ENCODE measurements at places on chromosomes 2 and 18.

GRCh38 chr2:234967870-234968208, 16.0 kb downstream of the SH3BP4 start:
- no peak for DNase-seq

GRCh38 chr18:72922895-72923294, 55.1 kb upstream of the NETO1 start:
- DNase-seq, result no peak

GRCh38 chr2:129864719-129865118, 114.7 kb upstream of the RAB6C start:
- no peak for DNase-seq

- no peak for DNase-seq
Observed at GRCh38 chr2:121071034-121071504, 213.9 kb downstream of the TFCP2L1 start.

DNA sequence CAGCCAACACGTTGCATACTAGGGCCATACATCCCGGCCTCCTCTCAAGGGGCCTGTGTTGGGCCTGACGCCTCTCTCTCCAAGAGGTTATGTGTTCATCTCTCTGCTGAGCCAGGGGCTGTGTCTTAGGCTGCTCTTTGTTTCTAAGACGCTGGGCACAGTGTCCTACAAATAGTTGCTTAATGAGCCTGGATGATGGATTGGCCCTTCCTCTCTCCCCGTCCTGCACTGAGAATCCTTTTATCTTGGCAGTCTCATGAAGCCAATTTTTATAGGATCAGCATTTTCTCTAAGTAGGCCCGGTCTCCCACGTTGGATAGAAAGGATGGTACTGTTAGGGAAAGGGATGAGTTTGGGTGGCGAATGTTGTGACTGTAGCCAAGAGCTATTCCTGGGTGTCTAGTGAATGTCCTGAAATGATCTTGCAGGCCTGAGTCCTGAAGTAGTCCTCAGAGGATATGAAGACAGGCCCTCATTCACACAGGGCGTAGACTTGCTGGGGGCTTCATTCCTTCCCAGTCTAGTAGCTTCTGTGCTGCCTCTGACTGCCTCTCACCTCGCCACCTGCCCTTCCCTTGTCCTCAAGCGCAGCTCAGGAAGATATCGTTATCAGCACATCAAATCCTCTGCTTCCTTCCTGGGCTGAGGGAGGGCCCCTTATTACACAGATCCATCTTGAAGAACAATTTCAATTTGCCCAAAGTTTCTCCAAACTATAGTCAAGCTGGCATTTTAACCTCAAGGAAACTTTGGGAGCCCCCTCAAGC, 8.8 kb downstream of the LBH start:
- no peak for DNase-seq

DNA sequence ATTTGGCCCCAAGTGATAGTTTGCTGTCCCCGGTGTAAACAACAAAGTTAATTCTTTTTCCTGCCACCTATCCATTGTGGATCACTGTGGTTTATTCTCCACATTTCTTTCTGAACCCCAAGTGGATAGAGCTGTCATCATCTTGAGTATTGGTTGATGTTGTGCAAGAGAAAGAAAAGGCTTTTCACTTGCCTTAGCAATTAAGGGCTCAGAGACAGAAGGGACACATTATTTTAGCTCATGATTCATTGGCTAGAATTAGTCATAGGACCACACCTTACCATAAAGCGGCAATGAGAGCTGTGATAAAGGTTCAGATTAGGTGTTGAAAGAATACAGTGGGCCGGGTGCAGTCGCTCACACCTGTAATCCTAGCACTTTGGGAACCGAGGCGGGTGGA, 442.1 kb upstream of the DCC start:
- DNase-seq, result no peak

- no peak for DNase-seq
Observed at GRCh38 chr2:43101751-43102150, 124.7 kb downstream of the ZFP36L2 start.

GRCh38 chr18:36675076-36675475, 153.7 kb downstream of the TPGS2 start:
- no peak for DNase-seq

GRCh38 chr2:179985163-179985820, 21.8 kb downstream of the CWC22 start:
- no peak for DNase-seq

- no peak for DNase-seq
Observed at GRCh38 chr18:79484661-79485621, 89.2 kb downstream of the NFATC1 start.

DNA sequence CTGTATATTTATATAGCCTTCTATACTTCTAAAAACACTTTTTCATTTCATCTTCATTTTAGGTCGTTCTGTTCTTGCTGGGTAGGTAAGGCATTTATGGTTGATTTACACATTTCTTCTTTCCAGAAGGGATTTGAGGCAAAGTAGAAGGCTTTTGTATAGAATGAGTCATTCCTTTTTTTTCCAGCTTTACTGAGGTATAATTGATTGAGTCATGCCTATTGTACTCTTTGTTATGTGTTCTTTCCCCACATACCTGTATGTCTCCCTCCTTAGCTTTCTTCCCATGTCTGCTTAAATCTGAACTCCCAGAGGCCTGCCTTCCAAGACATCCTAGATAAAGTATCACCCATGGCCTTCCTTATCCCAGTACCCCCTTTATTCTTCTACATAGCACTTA, 4.8 kb upstream of the CDC42EP3 start:
- DNase-seq, result no peak

DNA sequence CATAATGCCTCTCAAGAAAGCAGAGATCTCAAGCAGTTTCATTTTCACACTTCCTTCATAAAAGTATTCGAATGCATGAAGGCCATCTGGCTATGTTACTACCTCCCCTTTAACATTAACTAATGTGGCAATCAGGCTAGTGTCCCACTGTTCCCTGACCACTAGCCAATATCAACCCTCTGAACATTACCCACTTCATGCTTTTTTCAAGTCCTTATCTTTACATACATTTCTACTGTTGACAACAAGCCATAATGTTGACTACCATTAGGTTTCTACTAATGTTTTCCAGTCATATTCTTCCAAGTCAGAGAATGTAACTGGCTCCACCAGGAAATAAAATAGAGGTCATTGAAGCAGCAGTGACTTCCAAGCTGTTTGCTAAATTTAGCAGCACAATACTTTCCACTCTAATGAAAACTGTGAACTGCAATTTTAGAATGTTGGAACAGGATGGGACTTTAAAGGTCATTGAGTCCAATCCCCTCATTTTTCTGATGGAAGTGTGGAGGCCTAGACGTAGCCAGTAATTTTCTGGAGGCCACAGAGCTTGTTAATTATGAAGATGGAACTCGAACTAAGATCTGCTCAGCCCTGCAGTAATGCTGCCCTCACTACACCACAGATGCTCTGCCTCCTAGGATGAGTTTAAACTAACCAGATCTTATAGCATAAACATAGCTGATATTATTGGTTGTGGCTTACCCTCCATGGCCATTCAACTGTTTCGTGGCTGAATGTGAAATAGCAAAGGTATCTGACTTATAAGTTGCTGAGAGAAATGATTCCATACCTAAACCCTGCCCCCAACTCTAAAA, 630 bp upstream of the PPP1R1C start:
- DNase-seq, result no peak

DNA sequence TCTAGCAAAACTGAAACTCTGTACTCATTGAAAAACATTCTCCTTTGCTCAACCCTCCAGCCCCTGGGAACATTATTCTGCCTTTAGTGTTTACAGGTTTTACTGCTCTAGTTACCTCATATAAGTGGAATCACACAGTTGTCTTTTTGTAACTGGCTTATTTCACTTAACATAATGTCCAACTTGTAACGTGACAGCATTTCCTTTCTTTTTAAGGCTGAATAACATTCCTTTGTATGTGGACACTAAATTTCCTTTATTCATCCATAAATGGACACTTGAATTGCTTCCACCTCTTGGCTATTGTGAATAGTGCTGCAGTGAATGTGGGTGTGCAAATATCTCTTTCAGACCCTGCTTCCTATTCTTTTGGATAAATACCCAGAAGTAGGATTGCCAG, 144.9 kb downstream of the ACTR3 start:
- no peak for DNase-seq

- DNase-seq, result no peak
Observed at GRCh38 chr2:226903179-226903578, 67.3 kb downstream of the RHBDD1 start.

DNA sequence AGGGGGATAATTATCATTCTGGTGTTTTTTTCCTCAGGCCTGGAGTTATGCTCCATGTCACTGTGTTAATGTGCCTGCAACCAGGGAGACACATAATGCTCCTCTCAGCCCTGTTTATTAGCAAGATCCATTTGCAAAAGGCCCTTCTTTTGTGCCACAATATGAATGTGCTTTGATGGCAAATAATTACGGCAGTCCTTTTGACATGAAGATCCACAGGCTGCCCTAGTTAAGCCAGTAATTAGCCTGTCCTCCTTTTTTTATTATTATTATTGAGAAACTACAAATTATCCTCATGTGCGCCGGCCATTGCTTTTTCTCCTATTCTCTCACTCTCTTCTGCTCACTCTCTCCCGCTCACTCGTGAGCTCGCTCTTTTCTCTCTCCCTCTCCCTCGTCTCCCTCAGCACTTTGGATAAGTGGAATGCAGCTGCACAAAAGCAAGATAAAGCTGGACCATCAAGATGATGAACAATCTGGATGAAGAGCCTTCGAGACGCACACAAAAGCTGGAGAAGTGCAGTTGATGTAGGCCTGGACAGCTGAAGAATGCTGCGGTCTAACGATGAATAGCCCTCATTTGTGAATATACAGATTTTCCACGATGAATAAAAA, 762.3 kb downstream of the BCL11A start:
- no peak for DNase-seq

DNA sequence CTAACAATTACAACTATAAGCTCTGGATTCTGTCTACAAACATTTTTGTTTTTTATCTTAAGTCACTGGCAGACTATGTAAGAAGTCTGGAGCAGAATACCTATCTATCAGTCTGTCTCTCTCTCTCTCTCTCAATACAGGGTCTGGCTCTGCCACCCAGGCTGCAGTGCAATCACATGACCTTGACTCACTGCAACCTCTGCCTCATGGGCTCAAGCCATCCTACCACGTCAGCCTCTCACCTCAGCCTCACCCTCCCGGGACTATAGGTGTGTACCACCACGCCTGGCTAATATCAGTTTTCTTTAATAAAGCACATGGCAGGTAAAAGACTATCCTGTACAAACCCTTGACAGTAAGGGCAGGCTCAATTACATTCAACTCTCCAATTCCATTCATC, 96.9 kb downstream of the OSBPL1A start:
- DNase-seq, result no peak

GRCh38 chr2:223797811-223798721, 39.3 kb downstream of the AP1S3 start:
- no peak for DNase-seq

DNA sequence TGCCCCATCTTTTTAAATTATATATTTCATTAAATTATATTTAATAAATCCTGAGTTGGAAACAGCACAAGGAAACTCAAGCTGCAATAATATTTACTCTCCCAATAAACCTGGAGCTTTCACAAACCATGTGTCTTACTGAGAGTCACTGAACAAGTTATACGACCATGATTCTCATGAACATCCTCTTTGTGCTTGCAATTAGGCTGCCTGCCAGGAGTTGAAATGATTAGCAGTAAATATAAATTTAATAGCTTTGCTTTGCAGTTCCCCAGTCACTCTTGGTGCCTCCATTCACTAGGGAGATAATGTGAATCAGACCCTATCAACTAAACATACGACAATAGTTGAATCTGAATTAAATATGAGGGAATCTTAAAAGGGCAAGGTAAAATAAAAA, 905.1 kb downstream of the NRXN1 start:
- peak; percentile 91 for DNase-seq

Data from LNCaP clone FGC (cell line).